Vagina (tissue), 2 donors: ENCODE measurements at places on chromosomes 16 and 17.

GRCh38 chr16:87581857-87582215, 20.5 kb upstream of the JPH3 start:
- DNase-seq, result peak; percentile 94

GRCh38 chr17:60284709-60285108, 107.2 kb downstream of the USP32 start:
- no peak for DNase-seq

- DNase-seq, result no peak
Measured at GRCh38 chr17:13244513-13244912, 226.7 kb upstream of the ELAC2 start.

DNA sequence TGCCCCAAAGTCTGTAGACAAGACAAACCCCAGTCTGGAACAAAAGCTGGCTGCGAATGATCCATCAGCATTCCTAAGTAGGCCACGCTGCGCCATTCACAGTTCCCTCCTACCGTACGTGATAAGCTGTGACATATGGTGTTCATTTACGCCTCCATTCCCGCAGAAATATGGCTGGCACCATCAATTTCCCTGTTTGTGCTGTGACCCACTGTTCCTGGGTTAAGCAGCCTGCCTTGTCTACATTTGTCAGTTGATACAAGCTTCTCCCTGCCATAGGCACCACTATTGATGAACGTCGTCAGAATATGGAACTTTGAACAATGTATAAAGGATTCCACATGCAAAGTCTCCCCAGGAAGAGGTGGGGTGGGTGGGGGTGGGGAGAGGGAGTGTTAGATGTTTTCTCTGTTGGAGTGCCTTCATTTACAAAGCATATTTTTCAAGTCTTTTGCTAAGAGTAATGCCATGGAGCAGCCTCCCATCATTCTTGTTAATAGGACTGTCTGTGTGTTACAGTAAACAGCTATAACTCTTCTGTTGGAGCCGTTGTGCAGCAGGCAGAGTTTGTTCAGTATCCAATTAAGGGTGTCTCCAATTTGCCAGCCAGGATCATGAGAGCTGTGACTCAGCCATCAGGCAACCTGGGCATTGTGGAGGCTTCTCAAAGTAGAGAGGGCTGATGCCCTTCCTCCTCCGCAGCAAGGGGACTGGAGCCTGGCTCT, 294.6 kb downstream of the TMEM114 start:
- DNase-seq, result no peak

DNA sequence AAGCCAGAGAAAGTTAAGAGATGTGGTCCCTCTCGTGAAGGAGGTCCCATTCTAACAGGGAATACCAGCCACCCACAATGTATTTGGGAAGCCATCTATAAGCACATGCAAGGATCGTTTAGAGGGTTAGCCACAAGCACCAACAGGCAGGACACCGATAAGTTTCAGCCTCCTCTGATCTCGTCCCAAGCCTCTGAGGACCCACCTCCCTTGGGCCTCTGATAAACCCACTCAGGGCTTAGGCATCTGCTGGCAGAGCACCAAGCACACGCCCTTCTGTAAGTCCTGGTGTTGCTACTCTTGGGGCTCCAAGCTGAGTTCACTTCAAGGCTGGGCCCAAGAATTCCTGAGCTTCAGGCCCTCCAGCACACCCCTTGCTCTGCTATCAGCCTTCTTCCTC, 5.4 kb upstream of the PNPO start:
- DNase-seq, result no peak

DNA sequence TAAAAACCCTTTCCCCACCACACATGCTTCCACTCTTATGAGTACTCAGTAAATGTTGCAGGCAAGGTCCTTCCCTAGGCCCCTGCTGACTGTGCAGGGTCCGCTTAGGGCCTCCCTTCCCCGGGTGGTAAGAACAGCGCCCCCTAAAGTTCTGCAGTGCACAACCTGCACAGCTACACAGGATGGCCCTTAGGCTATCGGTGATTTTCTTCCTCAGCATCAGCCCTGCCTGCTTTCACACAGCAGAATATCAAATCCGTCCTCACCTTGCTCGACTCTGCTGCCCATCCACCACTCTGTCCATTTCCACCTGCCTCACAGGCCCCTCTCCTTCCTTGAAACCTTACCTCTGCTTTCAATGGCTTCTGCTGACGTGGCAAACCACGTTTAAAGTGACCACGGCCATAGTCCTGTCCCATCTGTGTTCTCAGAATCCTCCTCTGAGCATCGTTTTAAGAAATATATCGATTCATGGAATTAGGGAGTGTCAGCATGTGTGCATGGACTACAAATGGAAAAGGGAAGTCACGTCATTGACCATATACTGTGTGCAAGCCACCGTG, 51.4 kb upstream of the TMEM132E start:
- no peak for DNase-seq

- DNase-seq, result no peak
Measured at GRCh38 chr16:2286550-2286949, 18.6 kb upstream of the RNPS1 start.

DNA sequence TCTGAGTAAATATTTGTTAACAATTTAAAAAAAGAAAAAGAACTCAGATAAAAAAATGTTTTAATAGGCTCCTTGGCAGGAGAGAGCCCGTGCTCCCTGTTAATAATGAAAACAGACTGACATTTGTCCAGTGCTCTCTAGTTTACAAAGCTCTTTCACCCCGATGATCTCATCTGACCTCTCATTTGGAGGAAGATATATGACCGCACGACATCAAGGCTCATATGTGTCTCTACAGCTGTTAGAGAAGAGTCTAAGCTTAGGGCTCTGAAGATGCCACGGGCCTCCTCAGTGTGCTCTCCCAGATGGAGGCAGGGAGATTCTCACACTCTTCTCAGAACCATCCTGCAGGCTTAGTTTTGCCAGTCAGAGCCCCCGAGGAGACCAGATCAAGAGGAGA, 280.8 kb upstream of the IRX5 start:
- no peak for DNase-seq

GRCh38 chr16:65069766-65070165, 52.1 kb downstream of the CDH11 start:
- DNase-seq, result no peak

DNA sequence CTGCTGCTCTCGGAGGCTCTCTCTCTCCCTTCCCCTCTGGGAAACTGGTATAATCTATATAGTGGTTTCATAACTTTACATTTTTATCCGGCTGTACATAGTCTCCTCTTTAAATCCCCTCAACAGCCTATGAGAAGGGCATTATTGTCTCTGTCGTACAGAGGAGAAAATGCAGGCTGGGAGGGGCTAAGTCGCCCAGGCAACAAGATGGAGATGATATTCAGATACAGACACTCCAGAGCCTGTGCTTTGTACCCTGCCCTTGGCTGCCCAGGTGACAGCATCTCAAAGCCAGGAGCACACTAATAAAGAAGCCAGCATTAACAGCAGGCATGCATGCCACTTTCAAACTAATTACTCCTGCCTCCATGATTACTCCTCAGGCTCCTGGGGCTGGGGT, 4.7 kb upstream of the EIF1 start:
- no peak for DNase-seq

- DNase-seq, result no peak
Measured at GRCh38 chr16:83958137-83958845, 5.3 kb downstream of the OSGIN1 start.

GRCh38 chr17:74604200-74604599, 12.1 kb upstream of the CD300LD start:
- DNase-seq, result no peak

GRCh38 chr16:8740775-8741355, 56.6 kb downstream of the TMEM186 start:
- no peak for DNase-seq

DNA sequence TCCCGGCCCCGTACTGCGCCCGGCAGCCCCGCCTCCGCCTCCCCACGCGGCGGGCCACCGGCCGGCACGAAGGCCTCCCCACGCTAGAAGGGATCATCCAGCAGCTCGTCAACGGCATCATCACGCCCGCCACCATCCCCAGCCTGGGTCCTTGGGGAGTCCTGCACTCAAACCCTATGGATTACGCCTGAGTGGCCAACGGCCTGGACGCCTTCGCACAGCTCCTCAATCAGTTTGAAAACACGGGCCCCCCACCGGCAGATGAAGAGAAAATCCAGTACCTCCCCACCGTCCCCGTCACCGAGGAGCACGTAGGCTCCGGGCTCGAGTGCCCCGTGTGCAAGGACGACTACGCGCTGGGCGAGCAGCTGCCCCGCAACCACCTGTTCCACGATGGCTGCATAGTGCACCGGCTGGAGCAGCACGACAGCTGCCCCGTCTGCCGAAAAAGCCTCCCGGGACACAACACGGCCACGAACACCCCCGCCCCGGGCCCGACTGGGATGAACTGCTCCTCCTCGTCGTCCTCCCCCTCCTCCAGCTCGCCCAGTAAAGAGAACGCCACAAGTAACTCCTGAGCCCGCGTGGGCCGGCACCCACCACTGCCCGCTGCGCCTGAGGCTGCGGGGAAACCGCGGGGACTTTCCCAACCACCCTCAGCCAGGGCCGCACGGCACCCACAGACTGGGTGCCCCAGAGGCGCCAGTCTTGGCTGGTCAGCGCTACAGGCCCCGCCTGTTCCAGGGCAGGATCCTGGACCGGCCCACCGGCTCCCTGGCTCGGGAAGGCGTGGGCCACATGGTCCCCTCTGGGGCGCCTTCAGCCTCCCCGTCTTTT, 39.0 kb upstream of the AKAP1 start:
- DNase-seq, result no peak

DNA sequence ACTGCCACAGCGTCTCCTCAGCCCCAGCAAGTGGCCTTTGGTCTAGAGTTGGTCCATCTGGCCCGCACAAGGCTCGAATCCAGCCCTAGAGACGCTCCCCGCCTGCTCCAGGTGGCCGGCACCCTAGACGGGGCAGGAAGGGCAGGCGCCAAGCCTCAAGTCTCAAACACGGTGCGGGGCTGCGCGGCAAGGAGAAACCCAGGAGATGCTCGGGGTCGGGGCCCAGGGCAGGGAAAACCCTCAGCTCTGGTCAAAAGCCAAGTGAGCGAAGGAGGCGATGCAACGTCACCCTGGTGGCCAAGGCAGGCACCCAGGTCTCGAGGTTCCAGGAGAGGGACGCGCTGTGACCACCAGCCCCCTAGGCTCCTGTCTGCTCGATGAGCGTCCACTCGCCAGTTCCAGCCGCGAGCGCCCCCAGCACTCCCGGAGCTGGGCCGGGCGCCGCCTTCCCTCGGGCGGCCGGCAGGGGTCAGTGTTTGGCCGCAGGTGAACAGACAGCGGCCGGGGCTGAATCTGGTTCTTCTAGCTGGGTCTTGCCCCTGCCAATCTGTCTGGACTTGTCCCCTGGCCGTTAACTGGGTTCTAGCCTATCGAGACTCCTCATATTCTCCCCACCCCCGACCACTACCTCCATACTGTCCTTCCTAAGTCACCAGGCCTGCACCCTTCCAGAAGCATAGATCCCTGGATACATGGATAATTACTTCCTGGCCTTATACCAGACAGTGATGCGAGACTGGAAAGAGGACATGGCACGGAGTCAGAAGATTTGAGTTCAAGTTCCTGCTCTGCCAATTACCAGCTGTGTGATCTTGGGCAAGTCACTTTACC, 44.0 kb downstream of the PRAC1 start:
- no peak for DNase-seq

DNA sequence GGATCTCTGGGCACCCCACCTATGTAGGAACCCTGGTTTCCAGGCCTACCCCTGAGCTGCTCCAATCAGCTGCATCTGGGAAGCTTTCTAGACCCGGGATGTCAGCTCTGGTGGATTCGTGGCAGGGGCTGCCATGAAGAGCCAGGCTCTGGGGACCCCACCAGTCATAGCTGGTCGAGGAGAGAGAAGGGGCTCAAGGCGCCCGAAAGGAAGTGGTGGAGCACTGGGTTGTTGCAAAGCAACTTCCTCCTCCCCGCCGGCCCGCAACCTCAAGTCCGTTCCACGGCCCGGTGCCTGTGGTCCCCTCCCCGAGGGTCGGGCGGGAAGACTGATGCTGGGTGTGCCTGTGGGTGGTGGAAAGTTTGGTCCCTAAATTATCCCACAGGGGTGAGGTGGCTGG, 10.2 kb downstream of the TBKBP1 start:
- DNase-seq, result no peak
